ENCODE measurements at places on chromosomes 12 and 14.

DNA sequence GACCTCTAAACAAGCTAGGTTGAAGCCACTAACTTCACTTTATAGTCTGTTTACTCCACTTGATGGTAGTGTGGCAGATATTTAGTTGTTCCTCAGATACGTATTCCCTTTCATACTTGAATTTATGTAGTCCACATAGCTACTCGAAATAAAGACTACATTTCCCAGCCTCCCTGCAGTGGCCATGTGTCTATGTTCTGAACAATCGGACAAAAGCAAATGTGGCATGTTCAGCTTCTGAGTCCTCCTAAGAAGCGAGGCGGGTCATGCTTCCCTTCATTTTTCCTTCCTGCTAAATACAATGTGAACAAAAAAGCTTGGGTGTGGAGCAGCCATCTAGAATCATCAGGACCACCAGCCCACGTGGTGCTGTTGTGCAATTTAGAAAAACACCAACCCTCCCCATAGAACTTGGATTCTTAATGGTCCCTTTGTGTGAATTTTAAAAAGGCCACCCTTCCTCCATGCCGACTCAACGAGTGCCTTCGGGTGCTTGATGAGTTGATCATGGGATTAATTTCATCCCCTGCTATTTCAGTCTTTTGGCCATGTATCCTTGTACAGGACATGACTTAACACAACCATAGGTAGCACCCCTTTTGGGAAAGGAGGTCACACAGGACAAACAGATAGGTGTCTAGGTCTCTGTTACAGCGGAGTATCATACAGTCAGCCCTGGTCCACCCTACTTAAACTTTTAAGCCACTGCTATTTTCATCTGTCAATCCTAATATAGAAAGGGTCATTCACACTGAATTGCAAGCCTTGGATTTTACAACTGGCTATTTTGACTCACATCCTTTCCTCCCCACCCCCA lies 60.7 kb downstream of the ZFC3H1 start:
- no peak for DNase-seq

- DNase-seq: peak; percentile 59
These were observed 23.0 kb downstream of the KLRK1 start for GRCh38 chr12:10366875-10367274.

GRCh38 chr12:43143278-43143677 lies 408.7 kb downstream of the ADAMTS20 start:
- no peak for DNase-seq

- peak; percentile 88 for DNase-seq
These were observed 1.1 kb downstream of the SLC6A15 start for GRCh38 chr12:84911271-84912197.

DNA sequence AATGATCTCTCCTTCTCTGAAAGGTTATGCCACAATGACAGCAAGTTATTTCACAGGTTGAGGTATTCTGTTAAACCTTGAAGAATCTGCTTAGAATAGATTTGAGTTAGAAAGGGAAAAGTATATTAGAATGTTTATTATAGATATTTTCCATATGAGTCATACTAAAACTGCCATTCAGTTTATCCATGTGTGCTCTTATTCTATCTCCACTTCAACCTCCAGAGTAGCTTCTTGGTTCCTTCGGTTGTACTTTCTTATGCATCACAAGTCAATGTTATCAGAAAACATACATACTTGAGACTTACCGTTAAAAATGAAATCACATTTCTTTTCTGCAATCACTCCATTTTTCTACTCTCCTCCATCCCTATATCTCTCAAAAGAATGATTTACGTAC lies 197.7 kb downstream of the BCAT1 start:
- DNase-seq: no peak

- DNase-seq: no peak
These were observed 41.1 kb upstream of the PCED1B start for GRCh38 chr12:47038270-47038748.

GRCh38 chr12:106045251-106045674 lies 93.5 kb downstream of the NUAK1 start:
- DNase-seq: no peak

DNA sequence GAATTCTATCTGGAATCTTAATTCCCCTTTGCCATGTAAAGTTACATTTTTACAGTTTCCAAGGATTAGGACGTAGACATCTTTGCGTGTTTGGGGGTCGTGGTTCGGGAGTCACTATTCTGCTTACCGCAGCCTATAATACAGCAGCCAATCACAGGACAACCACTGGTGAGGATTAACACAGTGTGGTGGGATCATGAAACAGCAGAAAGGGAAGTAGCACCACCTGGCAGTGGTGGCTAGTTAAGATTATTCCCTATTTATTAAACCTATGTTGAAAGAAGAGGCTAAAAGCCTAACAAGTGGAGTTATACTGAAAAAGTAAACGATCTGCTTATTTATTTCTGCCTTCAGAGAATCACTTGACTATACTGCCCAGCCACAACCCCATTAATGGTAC lies 71.7 kb downstream of the IPO8 start:
- DNase-seq: no peak

DNA sequence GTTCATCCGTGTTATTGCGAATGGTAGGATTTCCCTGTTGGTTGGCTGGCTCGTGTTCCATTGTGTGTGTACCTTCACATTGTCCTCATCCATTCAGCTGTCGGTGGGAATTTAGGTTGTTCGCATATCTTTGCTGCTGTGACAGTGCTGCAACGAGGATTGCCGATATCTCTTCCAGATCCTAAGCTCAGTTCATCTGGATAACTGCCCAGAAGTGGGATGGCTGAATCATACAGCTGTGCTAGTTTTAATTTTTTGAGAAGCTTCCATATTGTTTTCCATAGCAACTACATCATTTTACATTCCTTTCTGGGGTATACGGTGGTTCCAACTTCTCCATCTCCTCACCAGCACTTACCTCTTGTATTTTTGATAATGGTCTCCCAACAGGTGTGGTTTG lies 292.8 kb upstream of the SFSWAP start:
- DNase-seq: no peak

- DNase-seq: no peak
These were observed 44.9 kb downstream of the DDX11 start for GRCh38 chr12:31118347-31119191.
